ENCODE measurements at places on chromosomes 16 and 17. TPM values are rescaled to one million over a fixed set of nuclear protein-coding genes. Genes with fewer than 3 reads are reported as not detected.
A peak's percentile ranks its signal among the peaks of the same experiment; 100 is the strongest.

DNA sequence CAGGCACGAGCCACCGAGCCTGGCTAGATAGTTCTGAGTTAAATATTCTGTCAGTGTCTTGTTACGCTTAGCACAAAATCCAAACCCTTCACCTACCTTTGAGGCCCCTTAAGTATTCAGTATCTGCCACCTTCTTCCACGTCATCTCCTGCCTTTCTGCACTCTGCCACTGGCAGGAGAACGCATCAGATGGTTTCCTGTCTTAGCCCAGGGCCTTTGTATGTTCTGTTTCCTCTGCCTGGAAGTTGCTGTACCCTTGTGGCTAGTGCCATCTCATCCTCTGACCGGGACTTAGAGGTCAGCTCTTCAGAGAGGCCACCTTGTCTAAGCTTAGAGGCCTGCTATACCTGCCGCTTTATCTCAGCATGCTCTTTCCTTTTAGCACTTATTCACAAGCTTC lies 67.5 kb upstream of the LGALS9 start:
- no peak for DNase-seq
- no peaks in the 10 kb centered on the region for H3K36me3 ChIP-seq
- no peak overlapping the region for H3K4me3 ChIP-seq
- no peaks in the 10 kb centered on the region for H3K4me1 ChIP-seq
- H3K27ac ChIP-seq, result no peak overlapping the region

DNA sequence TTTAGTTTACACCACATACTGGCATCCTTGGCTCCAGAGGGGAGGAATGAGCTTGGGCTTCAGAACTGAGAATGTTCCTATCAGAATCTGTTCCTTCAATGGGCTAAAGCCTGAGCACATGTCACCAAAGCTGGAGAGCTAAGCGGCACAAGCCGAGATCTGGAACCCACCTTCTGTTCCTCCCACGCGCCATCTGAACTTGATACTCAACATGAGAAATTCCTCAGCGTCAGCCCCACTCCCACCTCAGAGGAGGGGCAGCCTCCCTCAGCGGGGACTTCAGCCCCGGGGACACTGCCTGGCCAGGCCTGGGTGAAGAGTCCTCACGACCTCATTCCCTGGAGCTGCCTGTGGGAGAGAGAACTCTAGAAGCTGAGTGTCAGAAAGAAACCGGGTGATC lies 22.8 kb upstream of the SLC47A1 start:
- DNase-seq, result no peak
- H3K27me3 ChIP-seq, result no peaks in the 10 kb centered on the region
- no peak overlapping the region for H3K27ac ChIP-seq
- H3K4me1 ChIP-seq, result no peaks in the 10 kb centered on the region

Gene RANGRF
- polyA plus RNA-seq, result 49.6 TPM

- H3K4me3 ChIP-seq, result no peak overlapping the region
- H3K27ac ChIP-seq, result no peak overlapping the region
- no peaks in the 10 kb centered on the region for H3K4me1 ChIP-seq
- H3K36me3 ChIP-seq, result no peaks in the 10 kb centered on the region
Observed at GRCh38 chr17:74465378-74466110, 890 bp upstream of the CD300A start.

- no peaks in the 10 kb centered on the region for H3K27me3 ChIP-seq
- peaks cover 3% of the 10 kb centered on the region for H3K4me1 ChIP-seq
- peak within 1 kb of the TSS; percentile 96 for H3K4me3 ChIP-seq
- peaks cover 13% of the 10 kb centered on the region for H3K36me3 ChIP-seq
Observed at GRCh38 chr16:70523743-70524398, at the start of gene SF3B3. TSS of gene SF3B3 (plus strand) at chr16:70523816. CDS start at chr16:70526657, 2,841 bp downstream.

Gene PABPN1L
- polyA plus RNA-seq, result not detected

DNA sequence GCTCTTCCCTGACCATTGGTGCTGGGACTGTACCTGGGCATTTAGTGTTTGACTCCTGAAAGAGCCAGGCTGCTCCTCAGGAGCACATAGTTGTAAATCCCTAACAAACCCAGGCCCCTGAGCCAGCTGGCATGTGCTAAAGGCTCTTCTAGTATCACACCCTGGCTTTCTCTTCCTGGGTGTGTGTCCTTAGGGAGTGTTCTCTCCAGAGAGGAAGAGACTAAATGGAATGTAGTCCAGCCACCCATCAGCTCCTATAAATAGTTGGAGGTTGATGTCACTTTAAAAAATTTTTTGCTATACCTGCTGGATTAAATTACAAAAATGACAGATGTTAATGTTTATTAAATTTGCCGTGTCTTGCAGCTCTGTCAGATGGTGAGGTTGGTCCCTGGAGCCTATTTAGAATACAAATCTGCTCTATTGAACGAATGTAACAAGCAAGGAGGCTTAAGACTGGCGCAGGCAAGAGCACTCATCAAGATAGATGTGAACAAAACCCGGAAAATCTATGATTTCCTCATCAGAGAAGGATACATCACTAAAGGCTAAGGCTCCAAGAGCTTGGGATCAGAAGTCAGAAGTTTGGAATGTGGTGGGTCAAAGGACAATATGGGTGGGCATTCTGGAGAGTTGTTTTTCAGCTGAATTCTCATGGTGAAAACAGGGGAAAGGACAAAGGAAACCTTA lies 13.1 kb upstream of the DUSP14 start:
- H3K27me3 ChIP-seq, result no peaks in the 10 kb centered on the region
- H3K27ac ChIP-seq, result no peak overlapping the region
- peaks cover 5% of the 10 kb centered on the region for H3K4me1 ChIP-seq
- H3K4me3 ChIP-seq, result no peak overlapping the region

DNA sequence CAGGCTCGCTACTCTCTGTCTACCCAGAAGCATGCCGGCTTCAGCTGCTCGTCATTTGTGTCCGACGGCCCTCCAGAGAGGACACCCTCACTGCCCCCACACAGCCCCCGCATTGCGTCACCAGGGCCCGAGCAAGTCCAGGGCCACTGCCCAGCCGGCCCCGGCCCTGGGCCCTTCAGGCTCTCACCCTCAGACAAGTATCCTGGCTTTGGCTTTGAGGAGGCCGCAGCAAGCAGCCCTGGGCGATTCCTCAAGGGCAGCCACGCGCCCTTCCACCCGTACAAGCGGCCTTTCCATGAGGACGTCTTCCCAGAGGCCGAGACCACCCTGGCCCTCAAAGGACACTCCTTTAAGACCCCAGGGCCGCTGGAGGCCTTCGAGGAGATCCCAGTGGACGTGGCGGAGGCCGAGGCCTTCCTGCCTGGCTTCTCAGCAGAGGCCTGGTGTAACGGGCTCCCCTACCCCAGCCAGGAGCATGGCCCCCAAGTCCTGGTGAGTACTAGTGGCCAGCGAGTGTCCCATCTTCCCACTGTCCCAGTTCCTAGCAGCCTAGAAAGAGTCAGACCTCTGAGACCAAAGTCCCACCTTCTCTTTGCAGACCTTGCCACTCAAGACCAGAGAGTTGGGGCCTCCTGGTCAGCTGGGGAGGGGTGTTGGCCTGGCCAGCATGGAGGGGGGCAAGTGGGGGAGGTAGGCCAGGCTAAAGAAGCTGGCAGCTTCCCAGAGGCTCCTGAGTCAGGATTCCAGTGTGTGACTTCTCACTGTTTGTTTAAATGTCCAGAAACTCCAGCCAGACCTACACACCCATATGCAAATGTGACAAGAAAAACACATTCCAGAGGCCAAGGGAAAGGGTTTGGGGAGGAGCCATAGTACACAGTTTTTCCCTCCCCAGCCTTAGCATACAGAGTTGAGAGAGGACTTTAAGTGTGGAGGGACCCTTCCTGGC lies 18.6 kb downstream of the FOXN1 start:
- DNase-seq, result no peak
- no peaks in the 10 kb centered on the region for H3K36me3 ChIP-seq
- H3K4me1 ChIP-seq, result peaks cover 15% of the 10 kb centered on the region
- no peak overlapping the region for H3K4me3 ChIP-seq
- no peak overlapping the region for H3K27ac ChIP-seq

GRCh38 chr16:17801068-17801467 lies 330.3 kb upstream of the XYLT1 start:
- peaks cover 9% of the 10 kb centered on the region for H3K4me1 ChIP-seq
- no peaks in the 10 kb centered on the region for H3K27me3 ChIP-seq
- no peaks in the 10 kb centered on the region for H3K36me3 ChIP-seq
- no peak overlapping the region for H3K27ac ChIP-seq
- no peak overlapping the region for H3K4me3 ChIP-seq

Gene CACNG4
- 3.6 TPM for polyA plus RNA-seq

- no peaks in the 10 kb centered on the region for H3K36me3 ChIP-seq
- H3K4me1 ChIP-seq, result no peaks in the 10 kb centered on the region
- H3K27ac ChIP-seq, result no peak overlapping the region
- no peak for DNase-seq
Observed at GRCh38 chr16:56711862-56712261, 18.1 kb upstream of the NUP93 start.

GRCh38 chr16:11806721-11807120 lies 9.7 kb upstream of the ZC3H7A start:
- no peaks in the 10 kb centered on the region for H3K36me3 ChIP-seq
- H3K4me3 ChIP-seq, result no peak overlapping the region
- no peaks in the 10 kb centered on the region for H3K4me1 ChIP-seq
- H3K27me3 ChIP-seq, result no peaks in the 10 kb centered on the region
- DNase-seq, result no peak

DNA sequence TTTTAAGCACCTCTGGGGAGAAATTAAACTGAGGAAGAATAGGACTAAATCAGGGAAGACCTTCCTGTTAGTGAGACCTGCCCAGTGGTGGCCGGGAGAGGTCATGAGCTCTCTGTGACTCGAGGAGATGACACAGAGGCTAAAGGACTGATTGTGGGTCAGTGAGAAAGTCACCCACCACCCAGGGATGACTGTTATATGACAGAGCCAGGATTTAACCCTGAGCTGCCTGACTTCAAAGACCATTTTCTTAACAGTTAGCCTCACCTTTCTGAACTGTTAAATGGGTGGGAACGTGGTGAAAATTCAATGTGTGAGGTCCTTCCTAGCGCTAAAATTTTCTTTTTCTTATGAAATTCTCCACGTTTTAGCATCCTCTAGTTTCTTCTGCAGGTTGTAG lies 72.5 kb downstream of the WSB1 start:
- H3K4me1 ChIP-seq, result no peaks in the 10 kb centered on the region
- DNase-seq, result no peak
- H3K27ac ChIP-seq, result no peak overlapping the region
- no peak overlapping the region for H3K4me3 ChIP-seq
- H3K36me3 ChIP-seq, result no peaks in the 10 kb centered on the region
- H3K27me3 ChIP-seq, result no peaks in the 10 kb centered on the region

DNA sequence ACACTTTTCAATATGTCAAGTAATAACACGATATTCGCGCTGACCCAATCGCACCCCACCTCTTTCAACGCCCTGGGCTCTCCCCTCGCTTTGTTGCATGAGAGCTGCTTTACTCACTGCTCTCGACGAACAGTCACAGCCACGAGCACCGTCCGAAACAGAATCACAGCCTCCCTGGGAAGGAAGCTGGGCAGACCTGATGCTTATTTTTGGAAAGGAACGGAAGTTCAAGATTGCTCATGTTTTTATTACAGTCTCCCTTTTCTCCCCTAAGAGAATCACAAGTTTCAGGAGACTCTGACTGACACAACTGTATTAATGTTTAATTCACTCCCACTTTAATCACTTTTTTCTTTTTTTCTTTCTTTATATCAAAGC lies 67.8 kb downstream of the ANKRD11 start:
- H3K4me1 ChIP-seq, result peaks cover 21% of the 10 kb centered on the region
- no peak for DNase-seq
- H3K27me3 ChIP-seq, result no peaks in the 10 kb centered on the region

DNA sequence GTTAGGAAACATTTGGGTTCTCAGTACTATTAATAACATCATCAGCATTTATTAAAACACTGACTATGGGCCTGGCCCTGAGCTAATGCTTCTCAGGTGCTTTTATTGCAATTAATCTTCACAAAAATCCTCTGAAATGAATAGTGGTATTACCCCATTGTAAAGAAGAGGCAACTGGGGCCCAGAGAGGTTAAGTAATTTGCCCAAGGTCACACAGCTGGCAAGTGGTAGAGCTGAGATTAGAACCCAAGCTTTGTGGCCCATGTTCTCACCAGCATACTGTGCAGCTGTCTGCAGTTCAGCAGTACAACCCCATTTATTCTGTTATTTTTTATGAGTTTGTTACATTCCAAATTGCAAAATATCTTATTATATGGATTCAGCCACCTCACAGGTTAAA lies 82.3 kb downstream of the TBC1D16 start:
- peaks cover 42% of the 10 kb centered on the region for H3K4me1 ChIP-seq
- no peak overlapping the region for H3K27ac ChIP-seq
- H3K36me3 ChIP-seq, result no peaks in the 10 kb centered on the region
- H3K4me3 ChIP-seq, result no peak overlapping the region
- H3K27me3 ChIP-seq, result no peaks in the 10 kb centered on the region

GRCh38 chr17:48751172-48751571 lies 22.6 kb upstream of the HOXB13 start:
- H3K27ac ChIP-seq, result no peak overlapping the region
- H3K36me3 ChIP-seq, result no peaks in the 10 kb centered on the region
- H3K4me1 ChIP-seq, result peaks cover 13% of the 10 kb centered on the region
- peaks cover 100% of the 10 kb centered on the region for H3K27me3 ChIP-seq
- H3K4me3 ChIP-seq, result no peak overlapping the region
- no peak for DNase-seq

Gene OR4D1
- 0.39 TPM for polyA plus RNA-seq

DNA sequence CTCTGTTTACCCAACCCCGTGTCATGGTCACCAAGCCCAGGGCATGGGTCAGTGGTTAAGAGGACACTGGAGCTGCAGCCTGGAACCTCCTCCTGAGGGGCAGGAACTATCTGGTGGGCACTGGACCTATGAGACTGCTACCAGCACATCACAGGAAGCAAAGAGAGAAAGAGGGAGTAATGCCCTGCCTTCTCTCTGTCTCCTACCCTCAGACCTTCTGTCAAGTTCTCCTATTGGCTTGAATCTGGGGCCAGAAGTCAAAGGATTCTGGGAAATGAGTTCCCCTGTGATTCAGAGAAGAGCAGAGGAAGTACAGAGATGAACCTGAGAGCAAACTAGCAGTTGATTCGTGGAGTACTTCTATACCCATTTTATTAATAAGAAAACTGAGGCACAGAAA lies 123.0 kb upstream of the GNAO1 start:
- no peaks in the 10 kb centered on the region for H3K27me3 ChIP-seq
- H3K4me1 ChIP-seq, result no peaks in the 10 kb centered on the region
- H3K4me3 ChIP-seq, result no peak overlapping the region
- H3K27ac ChIP-seq, result no peak overlapping the region
- H3K36me3 ChIP-seq, result no peaks in the 10 kb centered on the region
- no peak for DNase-seq

GRCh38 chr17:19705201-19705600 lies 11.2 kb downstream of the SLC47A2 start:
- no peaks in the 10 kb centered on the region for H3K27me3 ChIP-seq
- peaks cover 29% of the 10 kb centered on the region for H3K4me1 ChIP-seq
- no peaks in the 10 kb centered on the region for H3K36me3 ChIP-seq
- no peak for DNase-seq
- H3K4me3 ChIP-seq, result no peak overlapping the region
- H3K27ac ChIP-seq, result no peak overlapping the region

DNA sequence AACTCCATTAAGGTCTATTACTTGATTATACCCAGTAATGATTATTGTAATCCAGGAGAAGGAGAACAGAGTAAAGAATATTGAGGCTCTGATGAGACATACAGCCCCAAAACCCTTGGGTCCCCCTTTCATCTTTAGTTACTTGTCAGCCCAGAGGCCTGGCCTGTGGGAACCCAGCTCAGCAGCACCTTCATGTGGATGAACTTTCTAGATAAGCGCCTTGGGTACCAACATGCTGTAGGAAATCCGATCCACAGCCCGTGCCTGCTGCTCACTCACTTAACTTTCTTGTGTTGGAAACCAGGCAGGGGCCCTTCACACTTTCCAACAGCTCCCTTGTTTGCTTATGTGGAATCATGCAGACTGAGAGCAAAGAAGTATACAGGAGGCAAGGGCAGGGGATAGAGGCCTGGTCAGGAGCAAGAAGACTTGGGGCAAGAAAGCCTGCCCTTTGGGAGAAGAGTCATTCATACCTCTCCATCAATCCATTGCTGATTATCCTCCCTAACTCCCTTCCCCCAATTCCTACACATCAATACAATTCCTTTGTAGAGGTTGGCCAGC lies 64.0 kb upstream of the SOX9 start:
- H3K27ac ChIP-seq, result no peak overlapping the region
- peak; percentile 7 for DNase-seq
- H3K4me3 ChIP-seq, result no peak overlapping the region
- H3K4me1 ChIP-seq, result no peaks in the 10 kb centered on the region
- no peaks in the 10 kb centered on the region for H3K36me3 ChIP-seq
